CD4-positive, alpha-beta T cell treated with Interleukin-4 for 4 hours (primary cell): ENCODE measurements at places on chromosomes 1 and 21.

DNA sequence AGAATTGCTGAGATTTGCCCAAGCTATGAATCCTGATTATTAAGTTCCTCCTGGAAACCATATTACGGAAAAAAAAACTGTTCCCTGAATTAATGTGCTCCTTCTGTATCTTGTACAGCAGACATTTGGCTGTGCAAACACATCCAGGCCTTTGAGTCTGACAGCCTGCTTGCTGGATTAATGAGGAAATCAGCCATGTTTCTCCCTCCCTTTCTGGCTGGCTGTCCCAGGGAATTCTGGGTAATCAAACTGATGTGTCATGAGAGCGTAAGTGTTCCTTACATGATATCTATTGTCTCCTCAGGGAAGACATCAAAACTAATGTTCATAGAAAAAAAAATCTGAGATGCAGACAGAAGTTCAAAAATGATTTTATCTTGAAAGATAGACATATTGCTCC is 18.8 kb downstream of the PGBD5 start:
- DNase-seq: no peak

GRCh38 chr1:47536646-47537118 is 98.8 kb downstream of the FOXD2 start:
- no peak for DNase-seq

DNA sequence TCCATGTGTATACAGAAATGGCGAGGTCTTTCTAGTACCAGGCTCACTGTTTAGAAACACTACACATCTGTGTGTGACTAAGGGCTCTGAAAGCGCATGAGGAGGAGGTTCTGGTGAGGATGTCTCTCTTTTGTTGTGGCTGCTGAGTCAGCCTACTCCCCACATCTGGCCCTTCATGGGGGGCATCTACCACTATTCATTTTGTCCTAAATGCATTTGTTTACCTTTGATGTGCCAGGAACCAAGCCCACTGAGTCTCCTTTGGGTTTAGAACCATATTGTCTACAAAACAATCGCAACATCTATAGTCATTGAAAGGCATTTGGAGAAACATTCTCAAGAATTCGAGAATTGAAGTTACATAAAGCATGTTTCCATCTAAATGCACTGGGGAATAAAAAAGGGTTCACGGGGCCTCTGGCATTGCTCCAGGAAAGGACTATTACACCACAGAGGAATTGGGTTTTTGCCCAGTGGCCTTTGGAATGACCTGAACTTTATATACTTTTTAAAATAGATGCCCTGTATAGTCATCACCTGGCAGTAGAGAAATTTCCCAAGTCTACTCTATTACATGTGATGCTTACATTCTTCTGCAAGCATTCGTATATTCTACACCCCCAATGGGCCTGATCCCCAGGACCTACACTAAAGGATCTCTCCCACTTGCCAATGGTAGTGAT is 35.1 kb upstream of the ADORA3 start:
- no peak for DNase-seq

GRCh38 chr1:186404454-186405051 is 28.9 kb downstream of the ODR4 start:
- DNase-seq: peak; percentile 46

- DNase-seq: no peak
These were observed 22.5 kb downstream of the PKP1 start for GRCh38 chr1:201305815-201306214.

DNA sequence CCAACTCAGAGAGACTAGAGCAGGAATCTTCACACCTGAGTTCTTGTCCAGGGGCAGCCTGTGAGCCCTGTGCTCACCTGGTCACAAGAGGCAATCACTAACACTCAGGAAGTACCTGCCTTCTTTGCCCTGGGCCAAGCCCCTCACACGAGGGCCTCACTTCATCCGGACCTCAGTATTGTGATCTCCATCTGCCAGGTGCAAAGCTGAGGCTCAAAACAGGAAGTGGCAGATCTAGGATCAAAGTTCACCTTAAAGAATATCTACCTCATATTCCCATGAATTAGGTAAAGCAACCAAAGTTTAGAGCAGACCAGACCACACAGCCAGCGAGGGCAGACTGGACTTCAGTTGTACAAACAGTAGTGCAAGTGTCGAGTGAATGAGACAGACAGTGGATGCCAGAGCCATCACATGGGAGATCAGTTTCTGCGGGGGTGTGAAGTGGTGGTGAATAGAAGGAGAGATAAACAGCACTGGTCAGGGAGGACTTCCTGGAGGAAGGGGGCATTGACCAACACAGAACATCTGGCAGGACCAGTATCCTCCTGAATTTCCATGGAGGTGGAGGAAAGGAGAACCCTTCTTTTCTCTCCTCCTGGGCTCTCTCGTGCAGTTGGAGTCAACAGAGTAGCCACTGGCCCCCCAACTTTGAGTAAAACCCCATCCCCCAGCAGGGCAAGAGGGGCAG is 116.6 kb upstream of the ZBTB40 start:
- DNase-seq: no peak

- DNase-seq: no peak
These were observed 238.3 kb downstream of the HLX start for GRCh38 chr1:221117548-221117951.

GRCh38 chr21:16154321-16154720 is 424.5 kb downstream of the USP25 start:
- DNase-seq: no peak

DNA sequence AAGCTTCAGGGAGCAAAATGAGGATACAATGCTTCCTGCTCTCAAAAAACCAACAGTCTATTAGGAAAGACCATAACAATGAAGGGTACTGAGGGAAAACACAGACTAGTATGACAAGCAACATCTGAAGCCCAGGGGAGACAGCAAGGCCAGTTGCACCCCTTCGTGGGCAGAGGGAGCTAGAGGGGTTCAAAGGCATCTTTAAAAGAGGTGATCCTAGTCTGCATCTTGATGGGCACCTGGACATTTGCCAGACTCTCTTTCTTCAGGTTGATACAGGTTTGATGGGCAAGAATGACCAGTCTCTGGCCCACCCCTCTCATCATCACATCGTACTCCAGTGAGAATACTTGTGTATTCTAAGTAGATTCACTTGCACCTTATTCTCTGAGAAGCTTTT is 177.7 kb downstream of the VAV3 start:
- peak; percentile 23 for DNase-seq

- DNase-seq: no peak
These were observed 2.0 kb downstream of the SLAMF7 start for GRCh38 chr1:160741092-160741501.

- no peak for DNase-seq
These were observed 1.2 kb downstream of the KHDRBS1 start for GRCh38 chr1:32014948-32015273.

GRCh38 chr1:206662396-206663092 is 22.2 kb upstream of the MAPKAPK2 start:
- DNase-seq: no peak

GRCh38 chr21:38803075-38803660 is 2.6 kb upstream of the ETS2 start:
- no peak for DNase-seq

DNA sequence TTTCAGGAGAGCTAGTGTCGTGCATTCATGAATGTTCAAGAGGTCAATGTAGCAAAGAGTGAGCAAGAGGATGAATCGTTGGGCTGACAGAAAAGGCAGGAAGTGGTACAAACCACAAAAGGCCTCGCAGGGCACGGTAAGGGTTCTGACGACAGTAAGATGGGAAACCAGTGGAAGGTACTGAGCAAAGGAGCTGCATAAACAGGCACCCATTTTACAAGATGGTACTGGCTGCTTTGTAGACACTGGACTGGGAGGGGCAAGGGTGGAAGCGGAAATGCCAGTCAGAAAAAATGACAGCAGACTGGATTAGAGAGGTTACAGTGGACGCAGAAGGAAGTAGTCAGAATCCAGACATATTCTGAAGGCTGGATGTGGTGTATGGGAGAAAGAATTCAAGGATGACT is 123.5 kb downstream of the PTPN14 start:
- peak; percentile 58 for DNase-seq

- DNase-seq: no peak
These were observed 54.1 kb upstream of the ATP1A1 start for GRCh38 chr1:116318897-116319296.

- DNase-seq: no peak
These were observed 42.5 kb downstream of the RAB3GAP2 start for GRCh38 chr1:220229771-220230170.

DNA sequence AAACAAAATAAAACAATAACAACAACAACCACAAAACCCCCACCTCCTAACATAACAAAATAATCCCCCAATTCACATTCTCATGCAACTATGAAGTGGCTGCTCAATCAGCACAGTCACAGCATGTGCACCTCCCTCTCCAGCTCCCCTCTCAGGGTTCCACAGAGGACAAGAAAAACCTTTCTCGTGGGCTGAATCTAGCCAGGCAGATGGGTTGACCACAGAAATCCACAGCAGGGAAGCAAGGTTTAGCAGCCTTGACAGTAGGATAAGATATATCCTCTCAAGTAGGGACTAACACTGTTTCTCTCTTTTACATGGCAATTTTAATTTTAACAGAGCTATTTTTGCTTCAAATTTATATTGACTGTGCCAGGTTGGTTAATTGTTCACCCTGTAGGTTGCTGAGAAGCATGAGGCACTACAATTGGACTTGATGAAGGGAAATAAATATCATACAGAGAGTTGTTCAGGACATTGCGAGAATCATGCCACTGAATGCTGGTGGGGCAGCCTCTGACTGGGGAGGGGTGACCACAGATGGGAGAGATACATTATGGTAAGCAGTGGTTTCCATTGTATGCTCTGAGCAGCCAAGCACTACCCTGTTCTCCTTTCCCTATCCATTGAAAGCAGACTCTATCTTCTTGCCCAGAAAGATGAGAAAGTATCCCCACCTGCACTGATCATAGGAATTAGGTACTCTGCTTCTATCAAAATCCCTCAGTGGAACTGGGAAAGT is 535.1 kb downstream of the DPYD start:
- no peak for DNase-seq

DNA sequence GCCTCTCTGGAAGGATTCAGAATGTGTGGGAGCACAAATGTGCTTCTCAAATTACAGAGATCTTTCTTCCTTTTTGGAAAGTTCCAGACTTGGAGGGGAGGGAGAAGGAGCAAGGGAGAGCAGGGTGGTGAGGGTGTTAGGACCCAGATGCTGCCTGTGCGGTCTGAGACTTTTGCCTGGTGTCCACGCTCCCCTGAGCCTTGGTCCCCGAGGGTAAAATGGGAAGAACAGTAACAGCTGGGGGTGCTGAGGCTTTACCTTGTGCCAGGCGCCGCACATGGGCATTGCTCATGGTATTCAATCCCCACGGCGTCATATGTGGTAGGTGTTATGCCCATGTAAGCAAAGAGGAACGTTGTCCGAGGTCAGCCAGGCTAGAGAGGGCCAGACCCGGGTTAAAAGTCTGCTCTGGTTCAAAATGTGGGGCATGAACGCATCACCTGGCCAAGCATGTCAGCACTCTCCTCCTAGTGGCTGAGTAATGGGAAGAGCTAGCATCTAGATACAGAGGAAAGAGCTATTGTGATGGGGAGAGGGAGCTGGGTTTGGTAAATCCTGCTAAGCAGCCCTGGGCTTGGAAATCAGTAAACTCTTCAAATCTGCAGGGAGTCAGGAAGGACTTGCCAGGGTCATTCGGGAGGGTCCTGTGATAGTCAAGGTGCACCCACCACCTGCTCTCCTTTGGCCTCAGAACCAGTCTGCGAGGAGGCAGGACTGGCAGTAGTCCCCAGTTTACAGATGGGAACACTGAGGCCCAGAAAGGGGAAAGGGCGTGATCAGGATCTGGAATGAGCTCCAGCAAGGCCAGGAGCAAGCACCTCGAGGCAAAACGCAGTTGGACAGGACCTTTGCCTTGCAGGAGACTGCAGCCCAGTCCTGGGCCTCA is 4.5 kb upstream of the RUNX3 start:
- DNase-seq: no peak

GRCh38 chr1:58709540-58710175 is 9.8 kb upstream of the MYSM1 start:
- DNase-seq: no peak

- DNase-seq: no peak
These were observed 96.0 kb upstream of the BTG3 start for GRCh38 chr21:17708522-17709265.

DNA sequence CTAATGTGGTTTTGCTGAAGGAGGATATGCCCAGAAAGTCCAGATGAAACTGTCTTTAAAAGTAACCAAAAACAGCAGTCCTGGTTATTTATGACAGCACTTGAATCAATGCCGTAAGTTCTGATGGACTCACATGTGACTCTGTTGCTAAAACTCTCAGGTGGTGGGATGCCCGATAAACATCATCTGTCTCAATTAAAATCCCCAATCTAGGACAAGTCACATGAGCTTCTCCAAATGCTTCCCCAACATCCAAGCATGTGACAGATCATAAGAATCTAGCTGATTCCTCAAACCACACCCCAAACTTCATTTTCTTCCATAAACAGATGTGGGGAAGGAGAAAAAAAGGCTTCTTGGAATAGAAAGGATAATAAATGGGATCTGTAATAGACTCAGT is 786 bp upstream of the CTSK start:
- no peak for DNase-seq

DNA sequence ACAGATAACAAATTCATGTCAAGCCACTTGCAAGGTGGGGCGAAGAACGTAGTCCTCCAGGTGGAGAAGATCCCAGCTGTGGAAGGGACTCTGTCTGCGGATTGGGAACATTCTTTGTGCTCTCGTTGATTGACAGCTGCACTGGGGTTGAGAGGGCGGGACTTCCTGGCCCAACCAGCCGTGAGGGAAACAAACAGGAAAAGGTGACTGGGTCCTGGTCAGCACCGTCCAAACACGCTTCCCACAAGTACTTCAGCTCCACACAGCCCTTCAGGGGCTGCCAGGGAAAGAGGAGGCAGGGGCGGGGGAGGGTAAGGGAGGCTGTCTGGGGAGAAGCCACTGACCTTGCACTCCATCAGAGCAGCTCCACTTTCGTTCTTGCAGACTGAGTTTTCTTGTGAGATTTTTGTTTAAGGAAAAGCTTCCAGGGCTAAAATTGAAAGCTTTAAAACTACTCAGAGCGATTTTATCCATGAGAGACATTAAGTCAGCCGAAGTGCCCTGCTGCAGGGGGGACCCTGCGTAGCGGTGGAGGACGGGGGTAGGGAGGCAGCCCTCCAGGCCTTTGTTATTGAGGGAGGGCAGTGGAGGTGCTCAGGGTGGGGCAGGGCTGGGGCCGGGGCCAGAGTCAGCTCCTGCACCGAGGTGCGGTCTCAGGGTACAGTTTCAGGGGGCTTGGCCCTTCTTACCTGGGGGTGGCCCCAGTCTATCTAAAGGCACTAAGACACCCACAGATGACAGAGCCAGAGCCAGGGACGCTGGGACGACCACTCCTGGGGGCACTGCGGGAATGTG is 21.6 kb upstream of the STUM start:
- no peak for DNase-seq

GRCh38 chr21:37531431-37531932 is 164.9 kb downstream of the DYRK1A start:
- DNase-seq: no peak
